ENCODE measurements at places on chromosomes 6 and 20.

- DNase-seq = no peak
Measured at GRCh38 chr6:156988276-156989158, 211.3 kb downstream of the ARID1B start.

GRCh38 chr6:116990679-116991078 lies 113.6 kb downstream of the RFX6 start:
- no peak for DNase-seq

DNA sequence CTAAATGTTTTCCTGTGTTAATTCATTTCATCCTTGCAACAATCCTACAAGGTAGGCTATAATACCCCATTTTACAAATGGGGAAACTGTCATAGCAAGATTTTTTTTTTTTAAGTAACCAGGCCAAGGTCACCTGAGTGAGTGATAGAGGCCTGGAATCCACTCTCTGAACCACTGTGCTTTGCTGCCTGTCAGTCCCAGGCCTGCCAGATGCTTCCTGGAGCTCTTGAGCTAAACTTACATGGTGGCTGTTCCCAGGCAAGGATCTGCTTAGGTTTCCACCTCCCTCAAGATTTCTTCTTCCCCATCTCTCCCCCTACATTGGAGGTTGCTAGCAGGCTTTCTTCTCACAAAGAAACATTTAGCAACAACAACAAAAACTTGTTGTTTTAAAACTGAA lies 32.7 kb upstream of the RNF8 start:
- DNase-seq = no peak

DNA sequence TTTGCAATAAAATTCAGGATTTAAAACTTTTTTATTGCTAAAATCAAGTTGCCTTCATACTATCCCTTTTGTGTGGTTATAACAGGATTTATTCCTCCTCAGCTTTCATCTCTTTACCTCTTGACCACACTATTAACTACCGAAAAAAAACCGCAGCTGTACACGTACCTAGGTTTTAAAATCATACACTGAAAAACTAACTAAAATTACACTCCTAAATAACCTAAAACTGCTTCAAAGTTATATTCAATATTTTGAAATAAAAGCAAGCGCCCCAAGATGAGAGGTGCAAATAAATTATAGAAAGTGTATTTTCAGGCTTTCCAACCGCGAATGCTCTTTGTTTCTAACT lies 1.4 kb downstream of the MPC1 start:
- DNase-seq = no peak

DNA sequence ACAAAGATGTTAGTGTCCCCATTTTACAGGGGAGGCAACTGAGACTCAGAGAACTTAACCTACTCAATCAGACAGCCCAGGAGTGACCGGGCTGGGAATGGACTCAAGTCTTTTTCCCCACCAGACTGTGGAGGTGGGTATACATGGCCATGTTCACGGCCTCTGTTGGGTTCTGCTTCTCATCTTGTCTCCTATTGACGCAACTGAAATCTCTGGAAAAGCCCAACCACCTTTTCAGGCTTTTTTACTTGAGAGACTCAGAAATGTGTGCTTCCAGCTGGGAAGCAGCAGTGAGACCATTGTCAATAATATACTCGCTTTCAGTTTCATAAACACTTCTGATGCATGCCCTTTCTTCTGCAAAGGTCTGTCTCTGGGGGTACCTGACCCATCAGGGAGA lies 70.7 kb downstream of the SOBP start:
- peak; percentile 81 for DNase-seq

- DNase-seq = no peak
Measured at GRCh38 chr6:141267420-141267819, 865.3 kb upstream of the GJE1 start.

GRCh38 chr6:165052561-165053480 lies 256.6 kb downstream of the C6orf118 start:
- DNase-seq = no peak

DNA sequence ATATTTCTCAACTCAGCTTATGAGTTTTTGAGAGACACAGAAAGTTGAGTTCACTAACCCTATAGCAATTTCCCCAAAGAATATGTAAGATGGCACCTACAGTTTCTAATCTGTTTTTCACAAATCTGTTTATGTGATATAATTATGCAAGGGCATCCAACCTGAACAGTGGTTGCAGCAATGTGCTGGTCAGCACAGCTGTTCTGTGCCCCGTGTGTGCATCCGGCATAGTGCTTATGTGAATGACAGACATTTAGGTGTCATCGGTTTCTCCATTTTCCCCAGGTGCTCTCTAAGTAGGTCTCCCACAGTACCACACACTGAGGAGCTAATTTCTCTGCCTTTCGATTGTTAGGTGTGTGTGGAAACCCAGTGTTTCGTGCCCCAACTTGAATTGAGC lies 7.7 kb upstream of the BACH2 start:
- no peak for DNase-seq

GRCh38 chr20:3908667-3909066 lies 19.5 kb downstream of the PANK2 start:
- DNase-seq = no peak

DNA sequence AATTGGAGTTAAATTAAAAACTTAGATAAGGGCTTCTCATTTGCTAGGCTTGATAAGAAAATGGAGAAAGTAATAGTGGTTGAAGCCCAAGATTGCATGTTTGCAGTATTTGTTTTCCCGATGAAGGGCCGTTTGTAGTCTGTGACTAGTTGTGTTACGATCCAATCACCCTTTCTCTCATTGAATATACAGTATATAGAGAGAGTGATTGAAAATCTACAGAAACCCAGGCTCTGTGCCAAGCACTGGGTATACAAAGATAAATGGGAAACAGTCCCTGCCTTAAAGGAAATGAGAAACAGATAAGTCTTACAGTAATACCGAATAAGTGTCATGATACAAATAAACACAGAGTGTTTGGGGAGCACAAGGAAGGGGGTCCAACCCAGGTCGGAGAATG lies 55.2 kb upstream of the CDKAL1 start:
- DNase-seq = no peak

- no peak for DNase-seq
Measured at GRCh38 chr6:118218156-118218555, 311.1 kb downstream of the SLC35F1 start.

DNA sequence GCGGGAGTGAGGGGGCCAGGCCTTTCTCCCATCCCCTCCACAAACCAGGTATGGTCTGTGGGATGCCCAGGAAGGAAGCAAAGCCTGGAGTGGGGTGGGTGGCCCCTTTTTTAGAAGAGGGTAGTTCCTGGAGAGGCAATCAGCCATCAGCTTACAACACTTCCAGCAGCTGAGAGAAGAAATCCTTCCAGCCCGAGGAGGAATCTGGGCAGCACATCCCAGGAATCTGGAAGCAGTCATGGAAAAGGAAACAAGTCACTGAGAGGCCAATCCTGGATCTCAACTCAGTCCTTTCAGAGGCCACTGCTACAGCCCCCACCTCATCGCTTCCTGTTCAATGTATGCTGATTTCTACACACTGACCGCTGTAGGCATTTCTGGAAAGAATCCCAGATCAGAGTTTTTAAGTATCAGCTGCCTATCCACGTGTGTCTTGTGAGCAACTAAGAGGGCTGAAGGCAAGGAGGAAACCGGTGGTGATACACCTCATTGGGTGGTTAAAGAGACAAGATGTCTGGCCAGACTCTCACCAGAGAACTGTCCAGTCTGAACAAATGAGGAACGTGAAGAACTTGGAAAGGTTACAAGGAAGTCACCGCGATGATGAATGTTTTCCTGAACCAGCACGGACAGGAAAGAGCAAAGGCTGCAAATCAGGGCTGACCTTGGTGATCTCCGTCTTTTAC lies 92.9 kb upstream of the SHLD1 start:
- DNase-seq = peak; percentile 93

DNA sequence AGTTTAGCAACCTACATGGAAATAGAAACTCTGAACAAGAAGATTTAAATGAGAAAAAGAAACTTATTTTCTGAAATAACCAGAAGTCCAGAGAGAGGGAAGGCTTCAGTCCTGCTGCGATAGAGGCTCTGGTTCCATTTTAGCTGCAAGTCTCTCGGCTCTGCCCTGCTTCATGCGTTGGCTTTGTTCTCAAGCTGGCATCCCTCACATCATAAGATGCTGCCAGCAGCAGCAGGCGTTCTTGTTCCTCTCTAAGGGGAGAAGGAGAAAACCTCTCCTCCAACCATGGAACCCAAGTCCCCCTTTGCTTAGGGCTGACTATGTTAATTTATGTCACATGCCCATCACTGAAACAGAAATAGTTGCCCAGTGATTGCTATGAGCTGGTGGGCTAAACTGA lies 46.4 kb upstream of the PMEPA1 start:
- DNase-seq = no peak

DNA sequence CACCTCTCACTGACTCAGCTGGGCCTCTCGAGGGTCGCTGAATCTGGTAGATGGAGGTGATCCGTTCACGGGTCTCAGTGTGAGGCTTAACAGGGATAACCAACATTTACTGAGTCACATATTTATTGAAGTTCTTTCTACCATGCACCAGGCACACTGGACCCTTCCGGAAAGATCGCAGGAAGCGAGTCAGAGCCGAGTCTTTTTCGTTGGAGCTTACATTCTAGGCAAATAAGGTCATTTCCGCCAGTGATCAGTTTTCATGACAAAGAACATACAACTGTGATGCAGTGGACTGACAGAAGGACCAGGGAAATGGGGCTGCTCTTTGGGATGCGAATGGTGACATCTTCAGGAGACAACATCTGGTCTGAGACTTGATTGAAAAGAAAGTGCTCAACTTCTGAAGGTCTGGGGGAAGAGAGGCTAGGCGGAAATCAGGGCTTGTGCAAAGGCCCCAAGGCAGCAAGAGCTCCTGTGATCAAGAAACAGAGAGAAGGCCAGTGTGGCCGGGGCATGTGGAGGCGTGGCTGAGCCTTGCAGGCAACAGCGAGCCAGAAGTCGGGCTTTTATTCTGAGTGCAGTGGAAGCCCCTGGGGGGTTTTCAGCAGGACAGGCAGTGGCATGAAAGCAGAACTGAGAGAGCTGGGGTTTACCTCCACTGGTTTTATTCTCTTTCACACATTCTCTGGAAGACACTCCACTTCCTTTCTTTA lies 56.7 kb downstream of the APCDD1L start:
- DNase-seq = no peak

DNA sequence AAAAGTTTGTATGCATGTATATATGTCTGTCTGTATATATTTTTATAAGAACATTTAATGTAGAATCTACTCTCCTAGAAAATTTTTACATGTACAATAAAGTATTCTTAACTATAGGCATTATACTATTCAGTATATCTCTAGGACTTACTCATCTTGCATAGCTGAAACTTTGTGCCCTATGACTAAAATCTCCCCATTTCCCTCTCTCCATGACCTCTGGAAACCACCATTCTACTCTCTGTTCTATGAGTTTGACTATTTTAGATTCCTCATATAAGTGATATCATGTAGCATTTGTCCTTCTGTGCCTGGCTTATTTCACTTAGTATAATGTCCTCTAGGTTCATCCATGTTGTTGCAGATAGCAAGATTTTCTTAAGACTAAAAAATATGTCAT lies 205.1 kb upstream of the SMLR1 start:
- no peak for DNase-seq

DNA sequence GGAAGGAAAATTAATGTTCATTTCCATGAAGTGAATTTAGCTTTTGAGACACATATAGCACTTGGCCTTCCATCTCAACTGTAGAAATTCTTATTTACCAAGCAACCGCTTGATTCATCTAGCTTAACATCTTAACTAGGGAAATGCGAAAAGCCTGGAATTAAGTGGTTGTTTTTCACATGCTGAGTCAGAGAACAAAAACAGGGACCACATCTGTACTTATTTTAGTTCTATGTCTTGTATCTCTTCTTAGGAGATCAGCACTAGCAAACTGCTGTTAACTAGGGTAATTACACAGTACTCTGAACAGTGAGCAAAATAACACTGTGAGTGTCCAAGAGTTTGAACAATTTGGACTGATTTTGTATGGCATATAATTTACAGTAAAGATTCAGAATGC lies 590.9 kb upstream of the NRSN1 start:
- no peak for DNase-seq

DNA sequence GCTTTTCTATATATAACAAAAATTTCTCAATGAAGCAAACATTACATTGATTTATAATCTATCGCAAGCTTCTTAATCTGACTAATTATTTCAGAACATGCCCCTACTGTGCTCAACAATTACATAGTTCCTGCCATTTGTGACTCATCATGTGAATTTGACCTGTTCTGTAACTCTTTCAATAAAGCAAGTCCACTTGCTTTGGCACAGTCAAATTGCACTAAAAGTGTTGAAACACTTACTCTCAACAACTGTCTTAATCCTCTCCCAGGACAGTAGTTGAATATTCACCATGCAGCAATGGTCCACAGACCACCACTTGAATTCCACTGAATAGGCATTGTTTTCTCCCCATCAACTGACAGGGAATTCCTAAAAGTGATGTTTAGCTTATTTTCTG lies 67.7 kb upstream of the SPTLC3 start:
- DNase-seq = no peak

GRCh38 chr6:96907498-96907897 lies 9.8 kb upstream of the NDUFAF4 start:
- DNase-seq = no peak

- no peak for DNase-seq
Measured at GRCh38 chr20:7214081-7214740, 446.7 kb downstream of the BMP2 start.

DNA sequence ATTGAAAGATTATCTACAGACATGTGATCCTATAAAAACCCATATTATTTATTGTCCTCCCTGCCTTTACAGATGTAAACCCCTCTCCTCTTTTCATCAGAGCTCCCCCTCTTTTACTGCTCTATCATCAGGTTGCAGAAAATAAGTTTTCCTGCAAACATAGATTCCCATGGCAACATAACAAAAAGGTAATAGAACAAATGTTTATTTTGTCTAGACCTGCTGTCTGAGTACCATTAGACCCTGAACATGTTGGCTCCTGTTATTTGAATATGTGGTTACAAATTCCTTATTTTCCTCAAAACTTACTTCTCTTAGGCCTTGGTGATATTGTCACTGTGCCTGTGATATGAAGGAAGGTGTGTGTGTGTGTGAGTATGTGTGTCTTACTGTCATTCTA lies 11.5 kb downstream of the MAPK14 start:
- no peak for DNase-seq

DNA sequence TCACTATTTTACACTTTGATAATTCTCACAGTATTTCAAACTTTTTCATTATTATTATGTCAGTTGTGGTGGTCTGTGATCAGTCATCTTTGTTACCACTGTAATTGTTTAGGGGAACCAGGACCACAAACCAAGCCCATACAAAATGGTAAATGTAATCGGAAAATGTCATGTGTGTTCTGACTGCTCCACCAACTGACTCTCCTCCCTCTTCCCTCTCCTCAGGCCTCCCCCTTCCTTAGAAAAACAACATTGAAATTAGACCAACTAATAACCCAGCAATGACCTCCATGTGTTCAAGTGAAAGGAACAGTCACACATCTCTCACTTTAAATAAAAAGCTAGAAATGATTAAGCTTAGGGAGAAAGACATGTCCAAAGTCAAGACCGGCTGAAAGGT lies 63.8 kb downstream of the GMDS start:
- DNase-seq = no peak

- no peak for DNase-seq
Measured at GRCh38 chr6:129778793-129779192, 68.8 kb upstream of the ARHGAP18 start.

- no peak for DNase-seq
Measured at GRCh38 chr20:62370115-62370806, 3.1 kb upstream of the LAMA5 start.

Measured in muscle of arm (tissue), 14 donors.